ENCODE measurements at places on chromosomes 2 and 18.

DNA sequence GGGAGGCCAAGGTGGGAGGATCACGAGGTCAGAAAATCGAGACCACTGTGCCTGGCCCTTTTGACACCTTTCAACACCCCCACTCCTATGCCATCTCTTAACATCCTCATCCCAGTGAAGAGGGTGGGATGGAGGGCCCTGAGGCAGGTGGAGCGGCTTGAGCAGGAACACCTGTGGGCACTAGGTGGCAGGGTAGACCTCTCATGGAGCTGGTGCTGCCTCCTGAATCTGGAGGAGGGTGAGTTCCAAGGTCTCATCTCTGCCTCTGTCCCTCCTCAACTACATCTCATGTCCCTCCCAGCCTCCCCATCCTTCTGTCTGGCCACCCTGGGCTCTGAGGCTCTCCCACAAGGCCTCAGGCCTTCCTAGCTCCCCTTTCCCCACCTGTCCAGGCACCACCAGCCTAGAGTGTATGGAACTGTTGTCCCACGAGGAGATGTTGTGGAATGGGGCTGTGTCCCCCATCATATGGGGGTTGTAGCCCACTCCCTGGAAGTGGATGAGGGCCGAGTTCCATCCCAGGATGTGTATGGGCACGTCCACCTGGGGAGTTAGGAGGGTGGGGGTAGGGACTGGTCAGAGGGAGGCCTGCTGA is 17.0 kb upstream of the CRYBA2 start:
- DNase-seq = peak; percentile 38

GRCh38 chr2:33746208-33746800 is 147.2 kb upstream of the FAM98A start:
- no peak for DNase-seq

- no peak for DNase-seq
Observed at GRCh38 chr2:226475650-226476049, 324.0 kb downstream of the IRS1 start.

- DNase-seq = no peak
Observed at GRCh38 chr2:129763190-129763846, 216.1 kb upstream of the RAB6C start.

GRCh38 chr2:180872255-180872654 is 108.2 kb upstream of the UBE2E3 start:
- no peak for DNase-seq

DNA sequence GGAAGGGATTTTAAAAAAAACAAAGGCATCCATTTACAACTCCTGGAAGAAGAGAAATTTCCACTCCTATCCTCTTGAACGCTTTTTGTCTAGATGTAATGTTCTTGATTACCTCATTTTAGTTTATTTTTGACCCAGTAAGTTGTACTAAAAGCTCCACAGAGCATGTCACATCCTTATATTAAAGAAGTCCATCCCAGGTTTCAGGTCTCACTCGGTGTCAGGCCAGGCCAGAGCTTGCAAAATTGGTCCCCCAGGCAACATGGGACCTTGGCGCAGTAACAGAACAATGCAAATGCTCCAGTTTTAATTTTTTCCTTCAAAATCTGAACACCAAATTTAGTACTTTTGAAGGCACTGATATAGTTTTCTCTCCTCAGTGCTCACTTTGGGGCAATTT is 218.4 kb upstream of the REV1 start:
- peak; percentile 21 for DNase-seq

All from NCI-H69 (cell line).